ENCODE measurements at places on chromosomes 11 and 22.

GRCh38 chr22:25563761-25564319 lies 635 bp upstream of the GRK3 start:
- peak; percentile 23 for DNase-seq

GRCh38 chr11:13183094-13183825 lies 94.3 kb upstream of the BMAL1 start:
- peak; percentile 57 for DNase-seq

GRCh38 chr11:58963551-58964104 lies 24.3 kb downstream of the GLYATL1 start:
- no peak for DNase-seq

DNA sequence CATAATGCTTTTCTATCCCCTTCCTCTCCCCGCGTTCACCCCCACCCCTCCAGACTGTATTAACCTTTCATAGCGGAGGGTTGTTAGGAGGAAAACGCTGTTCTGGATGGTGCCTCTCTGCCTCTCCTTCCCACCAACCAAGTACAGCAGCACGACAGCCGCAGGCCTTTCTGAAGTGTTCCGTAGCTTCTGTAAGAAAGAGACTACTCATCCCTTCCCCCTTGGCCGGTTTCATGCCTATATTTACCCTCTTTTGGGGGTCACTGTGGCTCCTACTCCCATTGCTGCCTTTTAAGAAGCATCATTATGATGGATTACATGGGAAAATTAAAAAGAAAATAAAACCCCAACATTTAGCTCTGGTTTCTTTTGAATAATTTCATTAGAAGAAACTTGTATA lies 46.5 kb downstream of the ZBTB16 start:
- no peak for DNase-seq

- DNase-seq: no peak
Observed at GRCh38 chr11:30730011-30730410, 143.9 kb upstream of the MPPED2 start.

DNA sequence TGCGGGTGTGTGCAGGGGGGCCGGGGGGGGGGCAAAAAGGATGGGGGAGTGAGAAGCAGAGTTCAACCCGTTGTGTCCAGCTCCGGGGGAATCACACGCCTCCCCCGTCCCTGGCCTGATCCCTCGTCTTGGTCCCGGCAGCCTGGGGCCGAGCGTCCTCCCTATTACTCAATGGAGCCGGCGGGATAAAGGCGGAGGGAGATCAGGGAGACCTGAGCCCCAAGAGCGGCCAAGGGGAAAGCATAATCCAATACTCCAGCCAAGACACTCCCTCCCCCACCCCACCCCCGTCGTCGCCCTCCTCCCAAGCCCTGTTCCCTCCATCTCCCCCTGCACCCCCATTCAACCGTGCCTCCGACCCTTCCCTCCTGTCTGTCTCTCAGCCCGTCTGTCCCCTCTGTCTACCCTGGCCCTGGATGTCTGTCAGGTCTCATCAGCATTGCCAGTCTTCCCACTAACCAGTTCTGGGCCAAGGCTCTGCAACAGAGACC lies 2.6 kb downstream of the PHOX2A start:
- DNase-seq: no peak

- DNase-seq: no peak
Observed at GRCh38 chr11:24833573-24833972, 336.7 kb downstream of the LUZP2 start.

GRCh38 chr11:126607374-126607773 lies 251.9 kb downstream of the ST3GAL4 start:
- peak; percentile 60 for DNase-seq

DNA sequence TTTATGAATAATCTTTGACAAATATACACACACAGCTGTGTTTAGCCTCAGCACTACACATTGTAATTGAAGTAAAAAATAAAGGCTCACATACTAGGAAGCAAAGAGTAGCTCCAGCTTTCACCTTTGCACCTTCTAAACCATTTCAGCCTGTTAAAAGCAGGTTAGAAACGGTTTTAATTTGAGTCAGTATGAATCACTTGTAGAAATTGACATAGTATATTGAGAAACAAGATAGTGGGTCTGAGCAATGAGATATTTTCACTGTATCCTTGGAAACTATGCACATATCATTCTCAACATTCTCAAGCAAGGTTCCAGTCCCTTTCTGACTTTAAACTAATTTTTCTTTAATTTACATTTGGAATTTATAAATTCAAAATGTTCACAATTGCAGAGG lies 380.3 kb downstream of the AASDHPPT start:
- no peak for DNase-seq

DNA sequence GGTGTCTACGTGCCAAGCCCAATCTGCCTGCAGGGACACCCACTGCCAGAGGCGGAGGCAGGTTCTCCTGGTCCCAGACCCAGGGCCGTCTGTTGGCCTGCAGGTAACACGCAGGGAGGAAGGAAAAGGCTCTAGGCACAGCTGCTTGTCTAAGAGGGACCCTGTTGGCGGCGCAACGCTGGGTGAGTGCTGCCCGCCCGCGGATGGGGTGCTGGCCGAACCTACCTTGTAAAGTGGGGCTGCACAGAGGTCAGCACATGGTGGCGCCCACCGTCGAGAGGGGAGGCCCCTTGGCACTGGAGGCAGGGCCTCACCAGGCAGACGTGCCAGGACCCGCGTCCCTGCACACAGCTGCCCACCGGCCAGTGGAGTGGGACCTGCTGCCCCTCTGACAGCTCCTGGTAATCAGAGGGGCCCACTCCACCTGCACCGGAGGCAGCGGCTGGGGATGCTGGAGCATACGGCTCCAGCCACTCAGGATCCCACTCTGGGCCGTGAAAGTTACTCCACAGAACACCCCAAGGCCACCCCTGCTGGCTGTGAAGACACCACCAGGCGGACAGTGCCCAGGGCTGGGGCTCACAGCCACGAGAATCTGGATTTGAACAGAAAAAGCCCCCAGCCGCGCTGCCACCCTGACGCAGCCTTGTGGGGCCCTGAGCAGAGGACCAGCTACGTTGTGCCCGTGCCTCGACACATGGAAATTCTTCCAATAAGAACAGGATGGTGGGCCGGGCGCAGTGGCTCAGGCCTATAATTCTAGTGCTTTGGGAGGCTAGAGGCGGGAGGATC lies 24.0 kb downstream of the TBX1 start:
- DNase-seq: no peak

- DNase-seq: peak; percentile 68
Observed at GRCh38 chr11:46363031-46363407, 15.8 kb downstream of the DGKZ start.

DNA sequence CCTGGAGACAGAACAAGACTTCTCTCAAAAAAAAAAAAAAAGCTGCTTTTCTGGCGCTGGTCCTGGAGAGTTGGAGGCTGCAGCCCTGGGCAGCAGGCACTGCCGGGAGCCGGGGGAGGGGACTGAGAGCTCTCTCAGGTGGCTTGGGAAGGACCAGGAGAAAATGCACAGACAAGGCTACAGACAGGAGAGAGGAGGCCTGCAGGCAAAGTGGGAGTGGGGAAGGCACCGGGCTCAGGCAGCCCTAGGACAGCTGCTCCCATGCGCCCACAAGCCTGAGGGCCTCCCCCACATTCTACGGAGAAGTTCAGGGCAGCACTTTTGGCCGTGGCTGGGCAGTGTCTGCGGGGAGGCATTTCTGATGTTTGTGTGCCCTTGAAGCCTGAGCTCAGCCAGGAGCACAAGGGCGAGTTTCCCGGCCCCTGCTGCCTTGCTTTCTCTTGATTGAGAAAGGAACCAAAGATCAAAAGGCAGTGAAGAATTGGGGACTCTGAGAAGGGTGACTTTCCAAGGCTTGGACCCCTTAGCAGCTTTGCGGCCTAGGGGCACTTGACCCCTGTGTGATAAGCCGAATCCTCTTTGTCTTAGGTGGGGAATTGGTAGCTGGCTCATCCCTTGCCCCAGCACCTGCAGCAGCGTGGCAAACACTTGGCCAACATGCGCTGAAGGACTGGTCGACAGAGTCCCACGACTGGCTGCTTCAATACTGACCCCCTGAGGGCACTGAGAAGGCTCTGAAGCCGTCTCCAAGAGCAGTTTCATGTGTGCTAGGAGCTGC lies 35.3 kb downstream of the PPM1F start:
- DNase-seq: no peak

DNA sequence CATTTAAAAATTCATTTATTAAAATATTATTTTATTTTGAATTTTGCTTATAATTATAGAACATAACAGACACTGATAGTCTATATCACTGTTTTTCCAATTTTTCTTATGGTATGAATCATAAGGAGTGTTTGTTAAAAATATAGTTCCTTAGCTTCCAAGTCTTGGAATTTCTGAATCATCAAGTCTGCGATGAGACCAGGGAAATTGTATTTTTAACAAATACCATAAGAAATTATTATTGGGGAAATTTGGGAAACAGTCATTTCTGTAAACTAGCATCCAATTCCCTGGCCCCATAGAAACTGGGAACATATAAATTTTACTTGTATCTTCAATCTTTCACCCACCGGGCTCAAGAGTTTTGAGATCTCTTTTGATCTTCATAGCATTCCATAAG lies 38.0 kb upstream of the PICALM start:
- DNase-seq: no peak

All from NCI-H1417 (cell line).